AG08396 (cell line): ENCODE measurements at places on chromosomes 1 and 21.

- no peak for DNase-seq
Observed at GRCh38 chr1:203085528-203086406, at the start of gene MYOG. Gene MYOG (minus strand): TSS chr1:203086012. CDS start chr1:203085961, 51 bp downstream.

GRCh38 chr1:181969902-181970301, 91.6 kb downstream of the ZNF648 start:
- no peak for DNase-seq

DNA sequence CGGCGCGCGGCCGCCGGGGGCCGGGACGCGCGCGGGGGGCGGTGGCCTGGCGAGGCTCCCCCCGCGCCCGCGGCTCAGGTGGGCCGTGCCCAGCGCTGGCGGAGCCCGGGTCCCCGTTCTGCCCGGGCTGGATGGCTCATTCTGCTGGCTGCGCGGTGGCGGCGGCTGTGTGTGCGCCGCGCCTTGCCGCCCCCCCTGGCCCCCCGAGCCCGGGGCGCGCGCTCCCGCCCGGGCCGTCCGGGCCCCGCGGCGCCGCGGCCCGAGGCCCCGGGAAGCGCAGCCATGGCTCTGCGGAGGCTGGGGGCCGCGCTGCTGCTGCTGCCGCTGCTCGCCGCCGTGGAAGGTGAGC, at the start of gene EPHB2:
Gene EPHB2 (plus strand): TSS at position 139 of the 349 bp plus-strand sequence. CDS start 144 bp downstream, at position 283.
- peak; percentile 92 for DNase-seq

DNA sequence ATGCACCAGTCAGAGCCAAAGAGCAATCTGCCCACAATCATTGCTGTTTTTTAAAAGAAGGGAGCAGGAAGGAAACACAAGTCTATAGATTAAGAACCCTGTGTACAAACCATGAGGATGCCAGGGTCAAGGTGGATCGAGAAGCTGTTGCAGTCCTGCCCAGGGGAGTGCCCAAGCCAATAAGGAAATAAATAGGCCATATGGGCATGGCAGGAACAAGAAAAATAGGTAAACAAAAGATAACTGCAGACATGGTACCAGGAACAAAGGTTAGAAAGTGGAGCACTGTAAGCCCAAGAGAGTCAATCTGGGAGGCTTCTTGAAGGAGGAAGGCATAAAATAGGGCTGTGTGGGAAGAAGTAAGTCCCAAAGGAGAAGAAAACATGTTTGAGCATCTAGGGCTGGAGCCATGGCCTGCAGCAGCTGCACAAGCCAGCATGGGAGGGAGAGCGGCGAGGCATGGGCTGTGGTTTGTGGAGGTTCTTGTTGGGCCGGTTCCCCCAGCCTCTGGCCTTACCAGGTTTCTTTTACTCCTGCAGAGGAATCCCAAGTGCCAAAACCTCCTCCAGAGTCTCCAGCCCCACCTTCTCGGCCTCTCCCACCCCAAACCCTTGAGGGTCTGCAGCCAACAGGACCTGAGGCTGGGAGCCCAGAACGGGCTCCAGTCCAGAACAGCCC, 13.6 kb downstream of the INAVA start:
- no peak for DNase-seq

- no peak for DNase-seq
Observed at GRCh38 chr21:44375761-44376241, 22.4 kb downstream of the TRPM2 start.
